ENCODE measurements at places on chromosomes 2 and 18.

- no peak for DNase-seq
Observed at GRCh38 chr2:11342551-11343367, 1.7 kb downstream of the ROCK2 start.

- no peak for DNase-seq
Observed at GRCh38 chr2:23542230-23542789, 157.3 kb downstream of the KLHL29 start.

GRCh38 chr18:8279346-8279745 lies 329.9 kb upstream of the RAB12 start:
- no peak for DNase-seq

DNA sequence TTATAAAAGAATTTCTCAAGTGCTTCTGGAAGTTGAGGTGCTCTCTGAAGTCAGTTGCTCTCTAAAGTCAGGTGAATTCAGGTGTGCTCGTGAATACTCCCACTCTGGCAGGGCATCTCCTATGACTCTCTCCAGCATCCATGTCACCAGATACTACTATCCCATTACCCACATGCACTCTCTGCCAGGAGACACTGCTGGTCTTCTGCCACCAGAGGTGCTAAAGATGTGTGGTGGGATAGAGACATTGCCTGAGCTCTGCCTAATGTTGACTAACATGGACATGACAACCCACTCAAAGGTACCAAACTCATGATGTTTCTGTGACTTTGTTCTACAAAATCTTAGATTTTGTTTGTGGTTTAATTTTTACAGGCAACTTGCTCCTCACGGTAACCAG lies 106.4 kb upstream of the HNRNPA3 start:
- no peak for DNase-seq

DNA sequence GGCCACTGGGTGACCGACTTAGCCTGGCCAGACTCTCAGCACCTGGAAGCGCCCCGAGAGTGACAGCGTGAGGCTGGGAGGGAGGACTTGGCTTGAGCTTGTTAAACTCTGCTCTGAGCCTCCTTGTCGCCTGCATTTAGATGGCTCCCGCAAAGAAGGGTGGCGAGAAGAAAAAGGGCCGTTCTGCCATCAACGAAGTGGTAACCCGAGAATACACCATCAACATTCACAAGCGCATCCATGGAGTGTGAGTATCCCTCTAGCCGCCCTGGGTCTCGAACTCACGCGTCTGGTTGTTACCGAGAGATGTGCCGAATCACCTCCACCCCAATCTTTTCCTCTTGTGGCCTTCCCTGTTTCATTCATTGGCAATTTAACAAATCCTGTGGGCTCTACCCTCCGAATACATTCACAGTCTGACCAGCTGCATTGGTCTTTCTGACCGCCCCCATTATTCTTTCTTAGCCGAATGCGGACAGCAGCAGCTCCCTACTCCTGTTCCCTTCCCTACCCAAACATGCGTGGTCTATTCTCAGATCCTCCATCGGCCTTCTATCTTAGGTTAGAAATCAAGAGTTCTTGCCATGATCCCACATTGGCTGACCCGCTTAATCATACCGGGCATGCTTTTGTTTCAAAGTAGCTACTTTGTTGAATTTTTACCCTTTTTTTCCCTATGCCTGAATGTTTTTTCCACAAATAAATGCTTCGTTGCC lies 631 bp downstream of the RPL31 start:
- DNase-seq, result no peak

GRCh38 chr2:223720367-223720766 lies 117.0 kb downstream of the AP1S3 start:
- DNase-seq, result no peak

DNA sequence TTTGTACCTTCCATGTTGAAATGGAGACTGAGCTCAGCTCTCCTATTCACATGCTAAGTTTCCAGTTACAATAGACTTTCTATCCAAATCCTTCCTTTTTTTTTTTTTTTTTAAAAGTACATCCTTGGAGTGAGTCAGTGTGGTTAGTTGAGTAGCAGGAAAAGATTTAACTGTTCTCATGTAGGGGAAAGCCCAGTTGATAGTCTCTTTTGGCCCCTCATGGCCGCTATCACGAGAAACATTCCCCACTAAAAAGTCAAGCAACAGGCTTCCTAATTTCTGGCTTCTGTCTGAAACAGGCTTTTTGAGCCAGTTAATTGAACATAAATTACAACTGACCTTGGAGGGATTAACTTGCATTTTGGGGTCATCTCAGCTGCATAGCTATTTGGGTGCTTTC lies 161.3 kb downstream of the MEIS1 start:
- no peak for DNase-seq

GRCh38 chr2:2033691-2034090 lies 289.4 kb upstream of the PXDN start:
- DNase-seq, result no peak

DNA sequence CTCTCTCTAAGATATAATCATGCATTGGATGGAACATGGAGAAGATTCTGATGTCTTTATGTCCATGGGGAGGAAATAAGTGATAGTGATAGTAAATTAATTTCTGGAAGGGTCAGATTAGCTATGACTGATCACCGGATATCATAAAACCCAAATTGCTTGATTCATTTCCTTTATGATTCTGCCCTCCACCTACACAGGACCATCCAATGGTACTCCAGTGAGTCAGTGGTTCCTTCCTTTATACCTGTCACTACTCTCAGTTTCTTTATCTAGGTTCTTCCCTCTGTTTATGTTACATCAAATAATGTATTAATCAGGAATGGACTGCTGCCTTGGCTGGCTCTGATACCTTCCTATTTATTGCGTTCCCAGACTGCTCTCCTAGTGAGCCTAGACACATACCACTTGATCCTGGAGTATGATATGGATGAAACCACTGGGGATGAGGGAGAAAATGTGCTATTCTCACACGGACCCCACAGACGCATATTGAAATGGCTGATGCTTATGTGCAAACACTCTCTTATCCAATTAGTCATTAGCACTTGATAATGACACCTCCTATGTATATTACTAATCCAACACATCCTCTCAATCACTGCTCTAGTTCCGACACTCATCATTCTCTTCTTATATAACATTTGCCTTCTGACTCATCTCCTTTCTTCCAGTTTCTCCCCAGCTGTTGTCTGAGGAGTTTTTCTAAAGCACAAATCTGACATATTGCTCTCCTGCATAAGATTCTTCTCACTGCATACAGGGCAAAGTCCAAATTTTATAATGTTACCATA lies 315.6 kb downstream of the INSIG2 start:
- no peak for DNase-seq

DNA sequence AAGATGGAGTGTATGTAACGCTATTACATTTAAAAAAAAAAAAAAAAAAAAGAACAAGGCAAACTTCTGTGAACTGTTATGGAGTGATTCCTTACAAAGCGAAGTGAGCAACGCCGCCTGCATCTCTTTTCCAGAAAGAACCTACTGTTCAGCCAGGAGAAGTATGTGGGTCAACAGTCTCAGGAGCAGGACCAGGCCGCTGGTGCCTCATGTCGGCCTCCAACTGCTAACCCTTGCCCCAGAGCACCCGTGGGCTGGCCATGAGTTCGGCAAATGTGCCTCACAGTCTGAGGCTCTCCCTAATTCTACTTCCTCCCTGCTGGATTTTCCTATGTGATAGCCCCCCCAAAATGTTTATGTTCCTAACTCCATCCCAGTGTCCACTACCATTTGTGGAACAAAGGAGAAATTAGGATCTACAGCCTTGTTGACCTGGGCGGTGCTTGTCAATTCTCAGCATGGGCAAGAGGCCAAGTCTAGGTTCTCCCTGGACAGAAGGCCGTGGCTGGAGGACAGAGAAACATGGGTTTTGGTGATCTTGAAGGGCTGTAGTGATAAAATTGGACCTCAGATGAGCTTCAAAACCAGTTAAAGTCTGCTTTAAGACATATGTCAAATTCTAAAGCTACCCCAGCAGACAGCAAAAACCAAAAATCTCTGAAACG lies 15.9 kb downstream of the FAM168B start:
- no peak for DNase-seq

- no peak for DNase-seq
Observed at GRCh38 chr2:46576875-46577274, 97.5 kb downstream of the TMEM247 start.

DNA sequence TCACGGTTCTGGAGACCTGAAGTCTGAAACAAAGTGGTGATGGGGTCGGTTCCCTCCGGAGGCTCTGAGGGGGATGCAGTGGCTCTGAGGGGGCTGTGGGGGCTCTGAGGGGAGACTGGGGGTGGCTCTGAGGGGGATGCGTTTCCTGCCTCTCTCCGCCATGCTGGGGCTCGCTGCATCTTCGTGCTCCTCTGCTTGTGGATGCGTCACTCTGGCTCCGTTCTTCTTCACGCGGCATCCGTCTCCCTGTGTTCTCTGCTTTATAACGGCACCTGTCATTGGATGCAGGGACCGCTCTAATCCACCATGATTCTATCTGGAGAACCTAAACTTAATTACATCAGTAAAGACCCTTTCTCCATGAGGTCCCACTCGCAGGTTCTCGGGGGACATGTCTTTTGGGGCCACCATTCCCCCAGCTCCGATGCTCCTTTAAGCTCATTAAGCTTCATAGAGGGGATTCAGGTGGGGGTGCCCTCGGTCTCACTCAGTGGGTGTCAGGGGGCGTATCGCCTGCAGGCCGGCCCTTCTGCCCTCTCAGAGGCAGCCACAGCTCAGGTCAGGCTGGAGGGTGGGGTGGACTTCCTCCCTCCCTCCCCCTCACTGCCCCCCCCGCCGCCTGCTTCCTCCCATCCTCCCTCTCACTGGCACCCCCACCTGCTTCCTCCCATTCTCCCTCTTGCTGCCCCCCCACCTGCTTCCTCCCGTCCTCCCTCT lies 18.4 kb downstream of the RTP5 start:
- no peak for DNase-seq

DNA sequence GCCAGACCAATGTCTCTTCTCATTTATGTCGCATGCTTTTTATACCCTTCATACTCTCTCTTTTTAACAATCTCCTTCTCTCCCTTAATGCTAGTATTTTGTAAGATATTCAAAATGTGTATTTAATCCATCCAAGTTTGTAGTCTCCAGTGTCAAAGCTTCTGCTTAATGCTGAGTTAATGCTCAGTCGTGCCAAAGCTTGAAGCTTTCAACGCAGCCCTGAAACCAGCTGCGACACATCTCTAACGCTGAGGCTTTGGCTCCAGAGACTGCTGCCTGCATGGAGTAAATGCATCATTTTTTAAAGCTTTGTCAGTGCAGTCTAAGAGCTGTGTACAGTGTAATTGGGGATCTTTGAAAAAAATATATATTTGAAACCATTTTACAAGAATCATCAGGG lies 2108.8 kb upstream of the PIK3C3 start:
- no peak for DNase-seq

GRCh38 chr18:63374540-63374939 lies 7.5 kb upstream of the KDSR start:
- DNase-seq, result no peak

- peak; percentile 28 for DNase-seq
Observed at GRCh38 chr2:144162652-144163051, 357.3 kb downstream of the ZEB2 start.

GRCh38 chr2:52659546-52659945 lies 1108.1 kb upstream of the CHAC2 start:
- DNase-seq, result no peak

DNA sequence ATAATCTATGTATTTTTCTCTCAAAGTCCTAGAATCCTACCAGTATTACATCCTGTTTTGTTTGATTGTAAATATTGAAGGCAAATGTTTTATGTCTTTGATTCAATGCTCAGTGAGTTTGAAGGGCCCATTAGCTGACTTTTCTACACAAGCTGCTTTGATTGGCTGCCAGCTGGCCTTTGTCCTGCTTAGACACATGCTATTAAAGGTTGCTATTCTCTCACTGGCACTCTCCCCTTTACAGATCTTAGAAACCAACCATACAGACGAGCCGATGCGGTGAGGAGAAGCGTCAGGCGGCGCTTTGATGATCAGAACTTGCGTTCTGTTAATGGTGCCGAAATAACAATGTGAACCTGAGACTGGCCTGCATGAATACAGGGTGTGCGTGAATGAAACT lies 69.7 kb downstream of the PRPF40A start:
- no peak for DNase-seq

DNA sequence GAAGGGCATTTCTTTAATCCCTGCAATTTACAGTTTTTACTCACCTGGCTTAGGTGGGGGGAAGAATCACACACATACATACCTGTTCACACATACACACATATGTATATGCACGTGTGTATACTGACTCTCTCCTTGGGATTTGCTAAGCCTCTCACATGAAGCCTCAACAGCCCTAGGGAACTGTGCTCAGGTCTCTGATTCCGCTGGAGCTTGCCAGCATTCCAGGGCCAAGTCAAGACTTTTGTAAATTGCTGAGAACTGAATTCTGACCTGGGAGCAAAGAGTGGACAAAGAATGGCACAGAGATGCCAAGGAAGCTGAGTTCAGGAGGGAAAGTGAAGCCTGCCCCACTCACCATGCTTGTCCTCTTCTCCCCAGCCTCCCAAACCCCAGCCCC lies 177.3 kb downstream of the TMEM247 start:
- no peak for DNase-seq

GRCh38 chr2:127658641-127659407 lies 12.9 kb downstream of the GPR17 start:
- DNase-seq, result no peak

GRCh38 chr2:130372833-130373807 lies 17.3 kb downstream of the PTPN18 start:
- no peak for DNase-seq

DNA sequence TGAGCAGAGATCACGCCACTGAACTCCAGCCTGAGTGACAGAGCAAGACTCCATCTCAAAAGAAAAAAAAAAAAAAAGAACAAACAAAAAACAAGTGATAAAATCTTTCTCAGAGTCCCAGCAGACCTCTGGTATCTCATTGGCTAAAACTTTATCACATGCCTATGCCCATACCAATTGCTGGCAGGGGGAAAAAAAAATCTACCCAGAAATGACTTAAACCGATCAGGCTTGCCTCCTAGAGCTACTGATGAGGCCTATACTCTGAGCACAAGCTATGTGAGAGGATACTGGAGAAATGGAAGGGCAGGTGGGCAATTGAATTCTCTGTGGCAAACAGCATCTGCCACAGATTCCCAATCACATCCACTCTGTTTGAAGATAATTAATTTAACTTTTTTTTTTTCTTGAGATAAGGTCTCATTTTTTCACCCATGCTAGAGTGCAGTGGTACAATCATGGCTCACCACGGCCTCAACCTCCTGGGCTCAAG lies 49.0 kb downstream of the FBXO36 start:
- DNase-seq, result no peak

DNA sequence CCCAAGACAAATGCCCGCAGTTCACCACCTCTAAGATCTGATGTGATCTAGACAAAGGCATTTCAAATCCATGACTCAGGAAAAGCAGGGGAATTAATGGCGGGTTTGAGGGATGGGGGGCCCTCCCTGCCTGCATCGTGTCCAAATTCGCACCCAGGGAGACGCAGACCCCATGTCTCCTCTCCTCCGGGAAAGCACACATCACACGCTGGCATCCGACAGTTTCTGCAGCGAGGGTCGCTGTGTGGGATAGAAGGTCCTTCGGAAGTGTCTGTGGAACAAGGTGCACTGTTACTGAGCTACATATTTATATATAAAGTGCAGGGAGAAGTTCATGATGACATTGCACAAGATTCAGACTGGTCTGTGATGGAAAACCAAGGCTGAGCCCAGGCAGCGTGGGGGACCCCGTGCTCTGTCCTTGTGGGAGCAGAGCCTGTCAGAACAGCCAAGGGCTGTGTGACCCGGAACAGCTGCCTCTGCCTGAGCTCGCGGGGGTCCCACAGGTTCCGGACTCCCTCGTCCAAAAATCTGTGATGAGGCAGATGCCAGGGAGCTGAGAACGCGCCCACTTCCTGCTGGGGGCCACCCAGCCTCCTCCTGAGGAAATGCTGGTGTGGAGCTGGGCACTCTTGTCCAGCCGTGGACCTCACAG lies 82.3 kb upstream of the CTDP1 start:
- peak; percentile 4 for DNase-seq

All from CD4-positive, alpha-beta T cell treated with Interleukin-15 for 1 hour (primary cell).